ENCODE measurements at places on chromosomes 3 and 15.

- DNase-seq, result no peak
These were observed 78.5 kb downstream of the CHCHD6 start for GRCh38 chr3:126782536-126782935.

GRCh38 chr3:177491296-177492032 is 294.2 kb upstream of the TBL1XR1 start:
- DNase-seq, result no peak

DNA sequence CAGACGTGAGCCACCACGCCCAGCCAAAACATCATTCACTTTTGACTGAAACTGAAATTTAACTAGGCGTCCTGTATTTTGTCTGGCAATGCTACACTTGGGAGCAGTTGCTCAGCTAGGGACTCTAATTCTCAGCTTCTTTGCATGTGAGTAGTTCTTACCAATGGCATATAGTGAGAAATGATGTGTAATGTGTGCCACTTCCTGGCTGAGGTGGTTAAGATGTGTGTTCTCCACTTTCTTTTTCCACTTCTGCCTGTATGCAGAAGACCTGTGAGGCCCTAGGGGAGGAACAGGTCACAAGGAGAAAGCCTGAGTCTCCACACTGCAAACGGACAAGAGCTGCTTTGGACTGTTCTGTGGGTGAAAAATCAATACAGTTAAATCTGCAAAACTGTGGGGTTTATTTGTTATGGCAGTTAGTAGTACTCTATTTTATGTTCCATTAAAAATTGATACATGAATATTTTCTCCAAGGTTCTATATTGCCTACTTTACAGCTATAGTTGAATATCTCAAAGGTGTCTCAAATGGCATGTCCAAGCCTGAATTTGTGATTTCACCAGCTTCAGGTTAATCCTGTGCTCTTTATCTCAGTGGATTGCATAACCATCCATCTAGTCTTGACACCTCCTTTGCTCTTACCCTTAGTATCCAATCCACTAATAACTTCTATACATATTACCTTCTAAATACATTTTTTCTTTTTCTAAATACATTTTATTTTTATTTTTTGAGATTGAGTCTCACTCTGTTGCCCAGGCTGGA is 59.3 kb downstream of the NR1D2 start:
- no peak for DNase-seq

DNA sequence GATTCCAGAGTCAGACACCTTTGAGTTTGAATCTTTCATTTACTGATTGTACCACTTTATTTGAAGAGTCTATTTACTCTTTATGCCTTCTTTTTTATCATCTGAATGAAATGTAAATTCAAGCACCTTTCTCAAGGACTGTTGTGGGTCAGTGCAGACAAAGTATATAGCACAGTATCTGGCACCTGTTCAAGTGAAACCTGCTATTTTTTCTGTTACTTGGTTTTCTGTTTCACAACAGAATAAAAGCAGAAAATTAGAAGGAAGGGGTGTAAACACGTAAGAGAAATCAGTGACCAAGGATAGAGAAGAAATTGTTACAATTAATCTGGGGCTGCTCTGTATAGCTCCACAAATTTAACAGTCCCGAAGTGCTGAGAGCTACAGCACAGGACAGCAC is 357.4 kb downstream of the RSL24D1 start:
- DNase-seq, result no peak

GRCh38 chr3:179743913-179744312 is 91.1 kb downstream of the USP13 start:
- no peak for DNase-seq

GRCh38 chr15:34264076-34264475 is 39.3 kb downstream of the EMC4 start:
- DNase-seq, result no peak

DNA sequence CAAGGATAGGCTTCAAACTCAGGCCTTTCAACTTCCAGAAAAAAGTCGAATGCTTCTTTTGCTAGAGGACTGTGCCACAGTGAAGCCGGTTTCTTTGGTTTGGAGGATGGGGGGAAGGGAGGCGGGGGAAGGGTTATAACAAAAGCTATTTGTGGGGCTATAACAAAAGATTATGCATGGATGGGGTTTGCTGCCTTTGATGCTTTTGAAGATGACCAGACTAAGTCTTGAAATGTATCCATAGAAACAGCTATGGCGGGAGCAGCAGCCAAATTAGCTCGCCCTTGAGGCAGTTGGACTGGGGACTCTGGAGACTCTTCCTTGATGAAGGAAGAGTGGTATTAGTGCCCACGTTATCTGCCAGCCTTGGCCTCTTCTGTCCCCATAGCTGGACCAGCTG is 47.5 kb downstream of the SRGAP3 start:
- no peak for DNase-seq

DNA sequence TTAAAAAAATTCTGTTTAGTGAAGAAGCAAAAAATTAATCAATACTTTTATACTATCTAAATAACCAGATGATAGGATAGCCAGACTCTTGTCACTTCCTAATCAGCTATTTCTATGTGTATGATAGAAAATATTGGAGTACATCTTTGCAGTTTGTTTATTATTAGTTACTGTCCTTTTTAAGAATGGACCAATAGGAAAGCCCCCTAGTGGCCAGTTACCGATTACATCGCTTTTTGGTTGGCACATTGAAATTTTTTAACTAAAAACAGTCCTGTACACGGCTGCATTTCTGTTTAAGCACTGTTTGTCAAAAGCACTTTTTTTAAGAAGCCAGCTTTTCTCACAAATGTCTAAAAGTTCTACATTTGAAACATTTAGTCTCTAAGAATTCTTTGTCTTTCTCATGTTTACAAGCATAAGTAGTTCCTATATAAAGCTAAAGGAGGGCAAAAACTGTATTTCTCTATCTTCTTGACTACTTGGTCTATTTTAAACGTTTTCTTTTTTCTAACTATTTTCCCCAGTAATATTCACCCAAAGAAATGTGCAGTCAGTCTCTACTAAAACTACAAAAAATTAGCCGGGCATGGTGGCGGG is 253.2 kb upstream of the LRTM1 start:
- no peak for DNase-seq

GRCh38 chr3:97340940-97341339 is 423.6 kb upstream of the ARL6 start:
- DNase-seq, result no peak

- no peak for DNase-seq
These were observed 75.7 kb downstream of the LRRK1 start for GRCh38 chr15:100994597-100995446.

Measured in central memory CD4-positive, alpha-beta T cell (primary cell).